ENCODE measurements at places on chromosomes 4 and X.

GRCh38 chr4:172857026-172857425, 311.6 kb upstream of the GALNT7 start:
- DNase-seq, result no peak

- DNase-seq, result peak; percentile 40
Measured at GRCh38 chr4:7904952-7905915, 34.4 kb downstream of the AFAP1 start.

GRCh38 chrX:100850317-100850716, 23.8 kb downstream of the NOX1 start:
- DNase-seq, result no peak

DNA sequence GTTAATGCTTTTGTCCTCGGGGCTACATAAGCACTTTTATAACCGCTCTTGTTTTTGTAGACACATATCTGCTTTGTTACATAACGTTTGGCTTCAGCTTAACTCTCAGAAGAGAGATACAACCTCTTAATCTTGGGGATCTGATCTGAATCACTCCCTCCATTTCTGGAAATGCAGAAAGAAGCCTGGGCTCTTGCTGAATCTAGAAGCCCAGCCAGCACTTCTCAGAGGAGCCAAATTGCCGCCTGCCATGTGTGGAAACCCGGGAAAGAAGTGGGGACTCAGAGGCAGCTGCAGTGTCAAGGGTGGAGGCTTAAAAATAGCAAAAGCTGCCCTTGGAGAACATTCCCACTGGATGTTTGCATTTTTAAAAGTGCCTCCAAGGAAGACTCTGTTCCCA, 69.3 kb upstream of the LDB2 start:
- DNase-seq, result no peak
